Astrocyte (in vitro differentiated cells and primary cell): ENCODE measurements at places on chromosomes 11 and 22. TPM values are rescaled to one million over a fixed set of nuclear protein-coding genes. Genes with fewer than 3 reads are reported as not detected.

GRCh38 chr22:27839057-27839660 lies 37.6 kb upstream of the MN1 start:
- no peak for DNase-seq

DNA sequence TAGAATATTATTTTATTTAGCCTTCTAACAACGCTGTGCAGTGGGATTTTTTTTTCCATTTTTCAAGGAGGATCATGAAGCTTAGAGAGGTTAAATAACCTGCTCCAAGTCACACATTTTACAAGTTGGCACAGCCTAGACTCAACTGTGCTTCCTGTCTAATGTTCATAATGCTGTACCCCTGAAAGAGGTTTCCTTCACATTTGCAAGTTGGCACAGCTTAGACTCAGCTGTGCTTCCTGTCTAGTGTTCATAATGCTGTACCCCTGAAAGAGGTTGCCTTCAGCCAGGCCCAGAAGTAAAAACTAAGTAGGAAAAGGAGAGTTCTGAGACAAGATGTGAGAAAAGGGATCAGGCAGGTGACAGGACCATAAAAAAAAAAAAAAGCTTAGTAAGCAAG lies 7.9 kb upstream of the HEPACAM start:
- DNase-seq: no peak

DNA sequence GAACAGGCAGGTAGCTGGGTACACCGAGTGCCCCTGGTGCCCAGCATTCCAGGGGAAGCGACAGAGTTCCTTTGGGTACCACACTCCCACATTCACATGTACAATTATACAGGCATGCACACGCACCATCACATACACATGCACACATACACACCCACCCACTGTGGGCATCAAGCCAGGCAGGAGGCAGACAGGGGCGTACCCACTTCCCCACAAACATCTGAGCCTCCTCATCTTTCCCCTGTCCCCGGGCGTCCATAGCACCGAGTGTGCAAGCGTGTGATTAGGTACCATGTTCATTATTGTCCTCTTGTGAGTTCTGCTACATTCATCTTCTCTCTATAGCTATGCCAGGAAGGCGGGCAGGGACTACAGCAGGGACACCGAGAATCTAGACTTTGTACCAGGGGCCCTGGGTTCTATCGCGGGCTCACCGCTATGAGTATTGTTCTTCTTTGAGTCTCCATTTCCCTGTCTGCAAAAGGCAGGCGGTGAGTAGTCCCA lies 2.1 kb upstream of the CARD10 start:
- DNase-seq: no peak

The BLID gene
- 1.1 and 1.2 TPM in 2 replicates for total RNA-seq

The SYT9 gene
- 0.14 and 0.16 TPM in 2 replicates for total RNA-seq

The OR4D5 gene
- total RNA-seq: not detected in 2 replicates
